ENCODE measurements at places on chromosomes 5 and 9. TPM values are rescaled to one million over a fixed set of nuclear protein-coding genes. Genes with fewer than 3 reads are reported as not detected.
A peak's percentile ranks its signal among the peaks of the same experiment; 100 is the strongest.

Gene AIF1L
- total RNA-seq = 0.37 TPM

Gene GRXCR2
- total RNA-seq = not detected

Gene LAMC3
- total RNA-seq = 0.27 TPM

Gene FBP2
- total RNA-seq = not detected

Gene GALT
- total RNA-seq = 125 TPM

Gene BHMT
- not detected for total RNA-seq

Gene TMC1
- not detected for total RNA-seq

Gene IQGAP2
- total RNA-seq = 117 TPM

Gene GRIA1
- total RNA-seq = not detected

DNA sequence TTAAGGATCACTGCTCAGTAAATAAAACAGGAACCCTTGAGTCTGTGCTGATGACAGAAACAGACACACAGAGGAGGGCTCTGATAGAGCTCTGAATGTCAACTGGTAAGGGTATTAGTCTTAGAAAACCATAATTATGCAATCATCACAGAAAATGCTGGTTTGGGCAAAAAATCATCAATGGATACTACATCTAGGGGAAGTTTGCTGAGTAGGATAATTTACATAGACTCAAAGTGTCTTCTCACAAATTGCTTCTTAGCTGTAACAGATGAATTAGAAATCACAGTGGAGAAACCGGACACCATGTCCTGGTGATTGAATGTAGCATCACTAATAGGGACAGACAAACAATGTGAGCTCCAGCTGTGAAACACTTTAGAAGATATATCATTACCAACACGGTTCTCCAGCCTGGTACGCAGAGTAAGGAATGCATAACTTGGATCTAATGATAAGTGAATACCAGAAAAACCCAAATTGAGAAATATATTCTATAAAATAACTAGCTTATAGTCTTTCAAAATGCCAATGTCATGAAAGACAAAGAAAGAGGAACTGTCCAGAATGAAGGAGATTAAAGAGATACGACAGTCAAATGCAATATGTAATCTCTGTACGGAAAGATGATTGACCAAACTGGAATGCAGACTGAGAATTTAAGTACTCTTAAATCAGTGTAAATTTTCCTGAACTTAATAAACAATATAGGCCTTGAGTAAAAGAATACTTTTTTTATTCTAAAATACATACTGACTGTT is 17.3 kb downstream of the CHD1 start:
- DNase-seq = no peak

- DNase-seq = no peak
Measured at GRCh38 chr5:544675-545355, 20.6 kb upstream of the SLC9A3 start.

DNA sequence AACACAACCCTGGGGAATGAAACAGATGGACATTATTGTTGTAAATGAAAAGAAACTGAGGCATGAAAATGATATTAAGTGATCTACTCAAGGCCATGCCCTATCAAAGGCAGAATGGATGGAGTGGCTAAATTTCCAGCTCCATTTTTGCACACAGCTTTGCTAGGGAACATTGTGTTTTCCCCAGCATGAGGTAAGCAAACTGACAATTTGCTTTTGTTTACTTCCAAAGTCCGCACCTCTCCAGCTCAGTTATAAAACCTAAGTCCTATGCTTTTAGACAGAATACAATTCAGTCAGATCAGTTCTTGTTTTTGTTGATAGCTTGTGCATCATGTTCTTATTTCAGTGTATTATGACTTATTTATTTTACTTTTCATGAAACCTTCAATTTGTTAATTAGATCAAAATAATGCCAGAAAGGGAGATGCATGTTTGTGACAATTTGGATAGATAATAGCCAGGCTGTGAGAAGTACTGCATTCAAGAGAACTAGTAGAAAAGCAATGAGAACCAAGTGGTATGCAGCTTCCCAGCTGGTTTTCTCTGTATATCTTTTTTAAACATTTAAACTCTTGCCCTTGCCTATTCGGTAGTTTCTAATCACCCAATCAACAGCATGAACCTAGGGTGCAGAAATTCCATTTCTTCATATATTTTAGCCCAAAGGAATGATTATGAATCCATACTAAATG is 380.8 kb downstream of the SPATA31D1 start:
- no peak for DNase-seq

- no peak for DNase-seq
Measured at GRCh38 chr5:16889972-16890519, 46.0 kb downstream of the MYO10 start.

DNA sequence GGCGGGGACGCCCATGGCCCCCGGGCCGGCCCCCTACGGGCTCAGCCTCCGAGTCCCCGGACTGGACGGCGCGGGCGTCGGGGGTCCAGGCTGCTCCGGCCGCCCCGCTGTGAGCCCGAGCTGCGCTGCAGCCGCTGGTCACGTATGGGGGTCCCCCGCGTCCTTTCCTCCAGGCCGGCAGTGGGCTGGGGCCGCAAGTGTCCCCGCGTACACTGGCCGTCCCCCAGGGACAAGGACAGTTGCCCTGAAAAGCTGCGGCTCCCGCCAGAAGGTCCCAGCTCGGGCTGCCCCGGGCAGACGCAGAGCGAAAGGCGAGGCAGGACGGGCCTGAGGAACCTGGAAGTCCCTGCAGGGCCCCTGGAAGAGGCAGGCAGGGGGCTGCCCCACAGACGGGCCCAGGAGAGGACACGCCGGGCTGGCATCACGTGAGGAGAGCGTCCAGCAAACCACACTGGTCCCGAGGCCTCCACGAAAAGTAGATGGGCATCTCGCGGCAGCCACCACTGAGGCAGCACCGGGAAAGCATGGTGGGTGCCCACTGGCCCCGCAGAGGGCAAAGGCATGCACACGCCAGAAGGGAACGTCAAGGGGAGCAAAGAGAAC is 3.3 kb upstream of the NKD2 start:
- DNase-seq = no peak

GRCh38 chr5:73336366-73336765 is 112.2 kb downstream of the FOXD1 start:
- DNase-seq = no peak

GRCh38 chr9:77907585-77907984 is 124.0 kb downstream of the GNAQ start:
- no peak for DNase-seq

DNA sequence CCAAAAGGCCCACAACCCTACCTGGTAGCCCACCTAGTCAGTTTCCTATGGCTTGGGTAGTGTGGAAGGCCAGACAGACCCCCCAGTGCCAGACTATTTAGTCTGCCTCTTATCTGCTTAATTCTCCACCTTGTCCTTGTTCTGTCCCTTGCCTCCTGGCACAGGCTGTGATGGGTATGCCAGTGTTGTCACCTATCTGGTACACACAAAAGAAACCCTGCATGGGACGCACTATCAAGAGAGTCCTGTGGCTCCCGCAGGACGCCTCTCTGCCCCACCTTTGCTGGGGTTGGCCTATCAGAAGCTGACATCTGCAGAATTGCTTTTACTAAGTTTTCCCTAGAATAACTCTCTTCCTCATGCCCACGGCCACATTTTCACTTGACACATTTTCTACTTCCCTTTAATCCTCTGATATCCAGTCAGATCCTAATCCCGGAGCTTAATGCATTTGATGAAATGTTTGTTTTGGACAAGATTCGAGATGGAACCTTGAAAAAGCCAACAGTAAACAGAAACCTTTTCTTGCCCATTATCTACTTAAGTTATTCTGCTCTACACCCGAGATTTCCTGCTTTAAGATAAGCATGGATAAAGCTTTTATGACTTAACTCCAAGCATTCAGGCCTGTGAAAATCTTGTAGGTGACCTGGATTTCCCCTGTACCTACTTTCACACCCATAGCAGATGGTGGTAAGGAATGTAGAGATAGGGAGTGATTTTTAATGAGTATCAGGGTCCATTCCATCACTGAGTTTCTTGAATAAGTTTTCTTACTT is 468.5 kb downstream of the ZNF608 start:
- DNase-seq = no peak

- no peak for DNase-seq
Measured at GRCh38 chr5:176735383-176736265, 74.7 kb upstream of the UNC5A start.

GRCh38 chr5:159212657-159213462 is 3.5 kb upstream of the RNF145 start:
- no peak for DNase-seq

DNA sequence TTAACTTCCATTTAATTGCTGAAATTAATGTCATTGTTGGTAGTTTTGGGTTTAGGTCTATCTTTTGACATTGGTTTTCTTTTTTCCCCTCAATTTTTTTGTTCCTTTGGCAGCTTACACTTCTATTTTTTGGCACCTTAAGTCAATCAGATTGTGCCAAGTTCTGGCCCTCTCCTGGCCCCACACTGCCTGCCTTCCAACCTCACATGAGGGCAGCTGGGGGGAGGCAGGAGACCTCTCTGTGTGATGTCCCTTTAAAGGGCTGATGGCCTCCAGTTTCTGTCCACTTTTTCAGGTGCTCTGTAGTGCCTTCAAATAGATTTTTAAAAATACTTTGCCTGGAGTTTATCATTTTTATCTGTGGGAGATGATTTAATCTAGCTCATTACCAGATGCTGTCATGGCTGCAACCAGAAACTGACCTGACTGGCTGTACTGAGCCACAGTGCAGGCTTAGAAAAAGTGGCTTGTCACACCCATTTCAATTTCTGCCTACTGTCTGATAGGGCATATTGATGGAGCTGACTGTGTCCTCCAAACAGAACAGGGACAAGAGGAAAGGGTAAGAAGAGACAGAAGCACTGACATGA is 196.6 kb downstream of the FANCC start:
- no peak for DNase-seq

GRCh38 chr9:115957585-115957984 is 196.0 kb upstream of the PAPPA start:
- DNase-seq = no peak

DNA sequence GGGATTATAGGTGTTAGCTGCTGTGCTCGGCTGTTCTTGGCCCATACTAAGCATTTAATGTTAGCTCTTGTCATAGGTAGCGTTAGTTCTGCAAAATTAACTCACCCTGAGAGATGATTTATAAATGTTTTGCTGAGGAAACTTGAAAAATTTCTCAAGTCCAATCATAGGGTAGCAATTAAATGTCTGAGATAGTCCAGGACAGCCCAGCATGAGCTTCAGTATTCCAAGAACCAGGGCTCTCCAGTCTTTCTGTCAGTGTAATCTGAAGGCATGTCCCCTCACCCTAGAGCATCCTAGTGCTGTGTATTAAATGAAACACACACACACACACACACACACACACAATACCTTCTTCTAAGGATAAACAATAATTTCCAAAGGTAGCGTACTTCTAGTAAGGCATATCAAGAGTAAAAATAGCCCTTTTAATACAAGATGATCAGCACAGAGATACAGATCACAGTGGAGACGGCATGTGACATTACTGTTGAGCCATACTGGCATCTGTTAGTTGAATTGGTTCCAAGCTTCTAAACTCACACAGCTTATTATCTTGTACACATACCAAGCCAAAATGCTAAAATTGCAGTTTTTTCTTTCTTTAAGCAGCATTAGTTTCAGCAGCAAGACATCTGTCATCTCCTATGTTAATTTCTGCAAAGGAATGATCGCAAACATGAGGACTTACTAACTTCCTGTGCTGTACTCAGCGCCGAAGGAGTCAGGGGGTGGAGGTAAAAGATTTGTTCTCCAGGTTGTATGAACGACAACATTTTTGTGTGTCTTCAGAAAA is 46.3 kb upstream of the JMY start:
- no peak for DNase-seq

DNA sequence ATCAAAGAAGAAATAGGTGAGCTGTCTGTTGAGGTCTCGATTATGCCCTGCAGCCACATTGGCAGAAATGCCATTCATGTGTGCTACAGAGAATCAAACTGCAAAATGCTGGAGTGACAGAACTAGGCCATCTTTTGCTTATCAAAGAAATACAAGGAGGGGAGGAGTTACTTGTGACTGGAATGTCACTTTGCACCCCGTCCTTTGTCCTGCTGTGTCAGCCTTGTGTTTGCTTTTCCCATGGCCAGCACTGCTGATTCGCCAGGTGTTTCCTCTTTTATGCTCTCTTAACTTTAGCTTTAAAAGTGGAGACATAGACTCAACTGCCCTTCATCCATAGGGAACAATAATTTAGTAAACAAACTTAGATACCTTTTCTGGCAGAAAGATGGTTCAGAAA is 54.3 kb downstream of the SLC46A2 start:
- DNase-seq = no peak

DNA sequence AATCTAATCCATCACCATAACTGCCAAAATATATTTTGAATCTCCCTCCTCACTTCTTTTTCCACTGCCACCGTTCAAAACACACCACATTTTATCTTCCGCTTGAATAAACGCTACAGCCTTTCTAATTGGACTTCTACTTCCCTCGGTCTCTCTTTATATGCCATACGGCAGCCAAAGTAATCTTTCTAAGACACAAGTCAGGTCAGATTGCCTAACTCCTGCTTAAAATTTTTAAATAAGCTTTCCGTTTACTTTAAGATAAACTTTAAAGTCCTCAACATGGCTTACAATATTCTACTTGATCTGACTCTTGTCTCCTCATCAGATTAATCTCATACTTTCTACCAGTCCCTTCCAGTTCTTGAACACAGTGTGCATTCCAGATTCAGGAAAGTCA is 9.7 kb downstream of the AFF4 start:
- DNase-seq = no peak

- no peak for DNase-seq
Measured at GRCh38 chr5:40603378-40603777, 76.3 kb upstream of the PTGER4 start.

GRCh38 chr5:180153099-180153498 is 55.9 kb downstream of the RASGEF1C start:
- no peak for DNase-seq

DNA sequence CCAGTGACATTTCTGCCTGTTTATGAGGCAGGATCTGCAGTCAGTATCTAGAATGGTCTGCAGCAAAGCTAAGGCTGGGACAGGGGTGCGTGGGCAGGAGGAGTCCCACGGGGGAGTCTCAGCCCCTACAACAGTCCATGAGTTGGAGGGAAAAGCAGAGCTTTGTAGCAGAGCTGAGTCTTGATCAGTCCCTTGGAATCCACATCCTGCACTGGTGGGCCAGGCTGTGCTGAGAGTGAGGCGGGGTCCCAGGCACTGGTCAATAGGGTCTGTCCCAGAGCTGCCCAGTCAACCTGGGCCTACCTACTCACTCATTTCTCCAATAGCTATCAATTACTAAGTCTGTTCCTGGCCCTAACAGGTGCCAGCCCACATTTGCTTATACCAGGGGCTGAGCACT is 5.9 kb downstream of the ACSL6 start:
- DNase-seq = no peak

GRCh38 chr9:137461663-137462395 is 2.7 kb upstream of the NSMF start:
- DNase-seq = peak; percentile 85

GRCh38 chr5:132489051-132489770 is 1.4 kb downstream of the IRF1 start:
- DNase-seq = no peak

- no peak for DNase-seq
Measured at GRCh38 chr9:32253731-32254130, 130.7 kb upstream of the ACO1 start.

- no peak for DNase-seq
Measured at GRCh38 chr5:14451871-14452270, 129.7 kb upstream of the OTULINL start.

Data from activated CD4-positive, alpha-beta T cell treated with anti-CD3 and anti-CD28 coated beads, Interleukin-2, amount 10 ng/mL, durations not matched to agents 7 days and 5 days (primary cell).